ENCODE measurements at places on chromosomes 2 and 18.

- DNase-seq: no peak
These were observed 475.6 kb upstream of the DCC start for GRCh38 chr18:51864219-51864965.

- no peak for DNase-seq
These were observed 12.5 kb downstream of the MSTN start for GRCh38 chr2:190050001-190050400.

GRCh38 chr2:126885751-126886210, 12.9 kb upstream of the TEX51 start:
- no peak for DNase-seq

DNA sequence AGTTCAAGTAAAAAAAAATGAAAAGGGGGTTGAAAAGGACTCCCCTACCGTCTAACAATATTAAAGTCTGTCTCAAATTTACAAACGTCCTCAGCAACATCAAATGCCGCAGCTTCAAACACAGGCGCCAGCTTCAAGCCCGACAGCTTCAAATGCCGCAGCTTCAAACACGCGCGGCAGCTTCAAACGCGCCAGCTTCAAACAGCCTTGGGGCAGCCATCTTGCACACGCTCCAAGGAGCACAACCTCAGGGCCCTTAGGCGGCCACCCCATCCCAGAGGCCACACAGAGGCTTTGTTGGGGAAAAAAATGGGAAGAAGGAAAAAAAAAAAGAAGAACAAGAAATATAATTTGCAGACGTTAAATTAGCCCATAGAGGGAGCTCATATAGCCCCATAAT, 244.4 kb upstream of the VRK2 start:
- DNase-seq: no peak

DNA sequence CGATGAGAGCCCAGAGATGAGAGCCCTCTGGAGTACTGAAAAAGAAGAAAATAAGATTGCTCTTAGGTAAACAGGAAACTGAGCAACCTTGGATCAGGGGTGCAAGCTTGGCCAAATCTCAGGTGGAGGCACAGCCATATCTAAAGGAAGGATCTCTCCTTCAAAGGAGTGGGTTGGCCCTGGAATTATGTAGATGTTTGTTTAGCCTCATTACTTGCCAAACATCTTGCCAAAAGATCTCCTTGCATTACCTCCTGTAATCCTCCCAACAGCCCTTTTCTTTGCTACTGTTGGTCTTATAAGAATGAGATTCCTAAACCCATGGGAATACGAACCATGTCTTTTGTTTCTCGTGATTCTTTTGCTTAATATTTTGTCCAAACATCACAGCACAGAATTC, 332.6 kb upstream of the NCKAP5 start:
- DNase-seq: no peak

- no peak for DNase-seq
These were observed 630.5 kb upstream of the FANCL start for GRCh38 chr2:58871469-58872142.

DNA sequence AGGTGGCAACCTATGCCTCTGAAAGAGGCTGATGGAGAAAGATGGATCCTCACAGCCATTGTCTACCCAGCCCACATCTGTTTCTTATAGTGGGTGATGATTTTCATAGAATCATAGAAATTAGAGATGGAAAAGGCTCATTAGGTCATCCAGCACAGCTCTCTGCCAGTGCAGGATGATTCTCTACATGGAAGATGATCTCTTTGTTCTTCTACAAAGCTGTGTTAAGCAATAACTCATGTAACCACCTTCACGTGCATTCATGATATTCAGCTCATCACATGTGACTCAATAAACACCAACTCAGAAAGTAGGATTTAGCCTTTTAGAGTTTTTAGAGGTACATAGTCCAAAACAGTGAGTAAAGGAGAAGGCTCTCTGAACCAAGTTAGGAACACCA, 539.4 kb upstream of the ID2 start:
- DNase-seq: no peak

DNA sequence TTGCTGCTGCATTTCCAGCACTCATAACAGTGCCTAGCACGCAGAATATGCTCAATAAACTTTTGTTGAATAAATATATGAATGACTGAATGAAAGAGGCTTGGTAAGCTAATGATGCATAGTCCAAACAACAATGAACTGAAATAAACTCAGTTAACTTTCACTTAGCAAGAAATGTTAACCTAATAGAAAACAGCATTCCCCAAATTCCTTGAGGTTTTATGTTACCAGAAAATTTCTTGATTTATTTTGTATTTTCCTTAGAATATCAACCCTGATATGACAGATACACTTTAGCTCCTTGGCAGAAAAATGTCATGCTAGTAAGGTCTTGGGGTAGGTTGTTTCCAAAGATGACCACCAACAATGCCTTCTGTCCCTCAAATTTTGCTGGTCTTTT, 217.4 kb downstream of the KCNE4 start:
- DNase-seq: no peak

DNA sequence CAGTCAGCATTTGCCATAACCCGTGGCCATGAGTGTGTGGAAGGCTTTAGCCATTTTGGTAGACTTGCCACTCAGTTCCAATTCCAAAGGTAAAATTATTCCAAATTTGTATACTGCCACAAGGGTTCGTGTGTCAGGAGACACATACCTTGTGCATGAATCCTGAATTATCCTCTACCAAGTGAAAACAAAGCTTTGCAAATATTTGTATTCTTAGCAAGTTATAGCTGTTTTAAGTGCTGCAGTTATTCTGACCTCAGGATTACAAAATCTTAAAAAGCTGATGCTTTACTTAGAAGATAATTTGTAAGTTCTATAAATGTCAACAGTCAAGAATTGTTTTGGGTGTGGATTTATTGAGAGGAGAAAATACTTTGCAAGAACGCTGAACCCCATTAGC, 100.6 kb downstream of the ANTXR1 start:
- no peak for DNase-seq

DNA sequence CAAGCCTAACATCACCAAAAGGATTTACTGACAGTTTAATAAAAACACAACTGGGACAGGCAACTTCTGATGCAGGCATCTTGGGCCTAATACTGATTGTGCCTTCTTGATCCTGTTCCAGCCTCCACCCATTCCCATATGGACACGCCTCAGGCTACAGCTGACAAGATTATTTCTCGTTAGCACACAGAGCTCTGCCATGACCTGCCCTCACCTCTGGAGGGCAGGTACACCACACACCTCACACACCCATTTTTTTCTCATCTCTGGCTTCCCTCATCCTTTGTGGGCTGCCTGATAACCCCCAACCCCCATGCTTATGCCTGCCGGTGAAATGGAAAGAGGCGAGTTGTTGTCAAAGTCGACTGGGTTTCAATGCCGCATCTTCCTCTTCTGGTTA, 147.0 kb downstream of the ANTXR1 start:
- DNase-seq: no peak
